Kidney glomerular epithelial cell (primary cell): ENCODE measurements at places on chromosomes 5 and 9.
A peak's percentile ranks its signal among the peaks of the same experiment; 100 is the strongest.

GRCh38 chr5:159100782-159101646, 1.3 kb upstream of the EBF1 start:
- DNase-seq, result no peak

- no peak for DNase-seq
Measured at GRCh38 chr5:97547999-97548738, 365.1 kb upstream of the RIOK2 start.

DNA sequence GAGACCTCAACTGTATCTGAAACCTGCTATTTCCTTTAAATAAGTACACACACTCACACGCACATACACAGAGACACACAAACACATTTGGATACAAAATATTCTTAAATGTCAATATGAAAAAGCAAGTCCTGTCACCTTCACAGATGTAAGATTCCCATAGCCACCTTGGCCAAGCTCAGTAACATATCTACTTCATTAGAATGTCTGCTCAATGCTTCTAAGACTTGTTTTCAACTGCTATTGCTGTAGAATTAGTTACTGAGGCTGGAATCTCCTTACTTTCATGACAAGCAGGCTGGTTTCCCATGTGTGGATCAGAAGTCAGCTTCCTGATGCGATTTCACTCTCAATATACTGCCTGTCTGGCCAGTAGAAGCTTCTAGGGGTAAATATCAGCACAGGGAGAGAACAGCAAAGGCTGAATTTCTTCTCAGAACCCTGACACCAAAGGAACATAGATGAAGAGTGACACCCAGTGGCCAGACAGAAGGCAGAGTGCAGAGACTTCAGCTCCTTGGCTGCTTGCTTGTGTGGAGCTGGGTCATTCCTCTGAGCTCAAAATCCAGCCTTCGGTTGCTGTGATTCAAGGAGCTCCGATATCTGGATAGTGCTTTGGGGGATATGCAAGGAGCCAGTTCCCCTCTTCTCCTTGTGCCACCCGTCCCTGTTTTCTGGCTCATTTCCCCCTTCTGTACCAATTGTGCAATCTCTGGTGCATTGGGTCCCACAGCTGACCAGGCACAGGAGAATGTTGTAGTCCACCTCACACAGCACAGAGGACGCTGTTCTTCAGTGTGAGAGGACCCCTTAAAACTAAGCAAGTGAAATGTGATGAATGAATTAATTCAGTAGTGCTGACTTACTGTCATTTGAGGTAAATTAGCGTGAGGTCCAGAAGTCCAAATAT, 26.6 kb upstream of the ABLIM3 start:
- peak; percentile 85 for DNase-seq

DNA sequence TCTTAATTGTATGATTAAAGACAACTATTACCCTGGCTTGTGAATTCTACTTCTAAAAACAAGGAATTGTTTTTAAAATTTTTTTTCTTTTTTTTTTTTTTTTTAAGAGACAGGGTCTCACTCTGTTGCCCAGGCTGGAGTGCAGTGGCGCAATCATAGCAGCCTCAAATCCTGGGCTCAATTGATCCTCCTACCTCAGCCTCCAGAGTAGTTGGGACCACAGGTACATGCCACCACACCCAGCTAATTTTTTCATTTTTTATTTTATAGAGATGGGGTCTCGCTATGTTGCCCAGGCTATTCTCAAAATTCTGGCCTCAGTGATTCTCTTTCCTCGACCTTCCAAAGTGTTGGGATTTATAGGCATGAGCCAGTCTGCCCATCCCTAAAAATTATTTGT, 62.3 kb downstream of the HABP4 start:
- no peak for DNase-seq
